NCI-H524 (cell line): ENCODE measurements at places on chromosomes 16 and 17.

DNA sequence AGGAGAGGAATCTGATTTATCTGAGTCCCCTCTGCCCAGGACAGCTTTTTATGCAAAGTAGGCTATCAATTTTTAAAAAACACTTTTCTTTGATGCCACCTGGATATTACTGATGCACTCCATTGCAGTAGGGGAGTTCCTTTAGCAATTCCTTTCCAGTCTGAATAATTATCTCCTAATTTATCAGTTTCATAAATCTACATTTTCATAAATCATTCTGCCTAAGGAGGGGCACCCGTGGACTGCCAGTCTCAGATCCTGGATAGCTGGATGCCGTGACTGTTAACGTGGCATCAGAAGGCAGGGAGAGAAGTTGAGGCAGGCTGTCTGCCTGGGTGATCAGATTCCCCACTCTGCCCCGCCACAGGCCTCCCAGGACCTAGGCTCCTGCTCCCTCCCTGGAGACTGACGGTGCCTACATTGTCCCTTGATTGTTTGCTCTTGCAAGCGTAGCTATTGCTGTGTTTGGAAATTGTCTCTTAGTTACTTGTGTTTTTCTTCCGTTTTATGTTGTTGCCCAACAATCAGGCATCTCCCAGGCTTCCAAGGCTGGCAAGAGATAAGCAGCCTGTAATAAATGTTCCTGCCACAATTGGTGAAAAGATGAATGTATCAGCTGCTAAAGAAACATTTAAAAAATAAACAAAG, 75.2 kb downstream of the KATNIP start:
- no peak for DNase-seq

- DNase-seq: no peak
Observed at GRCh38 chr17:82386255-82386831, 14.8 kb downstream of the UTS2R start.

DNA sequence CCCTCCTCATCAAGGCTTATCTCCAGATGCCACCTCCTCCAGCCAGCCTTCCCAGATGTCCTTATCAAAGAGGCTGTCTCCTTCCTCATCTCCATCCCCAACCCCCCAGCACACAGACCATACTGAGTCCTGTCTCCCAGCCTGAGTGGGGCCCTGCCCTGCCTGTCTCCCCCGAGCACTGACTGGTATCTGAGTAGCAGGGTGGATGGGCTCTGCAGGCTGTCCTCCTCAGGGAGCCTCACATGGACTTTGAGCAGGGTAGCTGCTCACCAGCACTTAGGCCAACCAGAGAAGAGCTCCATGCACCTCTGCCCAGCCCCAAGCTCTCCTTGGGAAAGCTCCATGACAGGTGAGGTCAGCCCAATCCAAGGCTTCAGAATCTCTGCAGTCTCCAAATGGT, 20.0 kb upstream of the ITGA3 start:
- DNase-seq: no peak

DNA sequence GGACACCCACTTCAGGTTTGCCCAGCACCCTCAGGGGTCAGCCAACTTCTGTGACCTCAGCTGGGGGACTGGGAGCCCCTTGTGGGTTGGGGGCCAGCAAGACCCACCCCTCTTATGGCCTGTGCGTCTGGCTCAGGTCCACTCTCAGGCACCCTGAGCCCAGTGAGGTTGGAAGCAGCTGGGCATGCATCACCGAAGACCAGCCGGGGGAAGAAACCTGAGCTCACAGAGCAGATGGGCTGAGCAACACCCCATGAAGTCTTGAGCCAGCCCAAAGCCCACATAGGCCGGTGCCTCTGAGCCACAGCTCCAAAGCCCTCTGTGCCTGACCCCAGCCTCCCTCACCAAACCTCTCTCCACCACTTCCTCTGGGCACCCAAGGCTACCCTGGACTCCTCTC, 166.7 kb downstream of the RBFOX3 start:
- peak; percentile 92 for DNase-seq

GRCh38 chr17:57808882-57809281, 41.0 kb downstream of the MRPS23 start:
- no peak for DNase-seq

DNA sequence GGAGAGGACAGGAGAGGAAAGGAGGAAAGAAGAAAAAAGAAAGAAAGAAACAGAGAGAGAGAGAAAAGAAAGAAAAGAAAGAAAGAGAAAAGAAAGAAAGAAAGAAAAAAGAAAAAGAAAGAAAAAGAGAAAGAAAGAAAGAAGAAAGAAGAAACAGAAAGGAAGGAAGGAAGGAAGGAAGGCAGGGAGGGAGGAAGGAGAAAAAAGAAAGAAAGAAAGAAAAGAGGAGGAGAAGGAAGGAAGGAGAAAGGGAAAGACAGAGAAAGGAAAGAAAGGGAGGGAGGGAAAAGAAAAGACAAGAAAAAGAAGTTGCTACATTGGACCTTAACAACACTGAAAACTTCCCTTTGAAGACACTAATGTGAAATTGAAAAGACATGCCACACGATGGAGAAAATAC, 56.6 kb upstream of the CCL2 start:
- no peak for DNase-seq

DNA sequence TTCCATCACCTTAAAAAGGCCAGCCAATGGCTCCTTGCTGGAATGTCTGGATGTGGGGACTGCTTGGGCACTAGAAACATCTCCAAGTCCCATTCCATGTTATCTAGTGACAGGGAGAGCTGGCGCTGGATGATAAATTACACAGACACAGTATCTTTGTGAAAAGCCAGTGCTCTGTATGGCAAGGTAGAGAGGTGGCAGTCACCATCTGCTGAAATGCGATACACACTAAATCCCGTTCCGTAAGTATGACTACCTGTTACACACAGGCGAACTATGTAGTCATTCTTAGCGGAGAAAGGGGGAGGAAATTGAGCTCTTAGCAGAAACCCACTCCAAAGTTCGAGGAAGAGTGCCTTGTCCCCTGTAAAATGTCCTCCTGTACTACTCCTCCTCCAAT, 81.0 kb upstream of the MYOCD start:
- no peak for DNase-seq

- DNase-seq: peak; percentile 47
Observed at GRCh38 chr16:85902366-85903155, 3.6 kb downstream of the IRF8 start.

DNA sequence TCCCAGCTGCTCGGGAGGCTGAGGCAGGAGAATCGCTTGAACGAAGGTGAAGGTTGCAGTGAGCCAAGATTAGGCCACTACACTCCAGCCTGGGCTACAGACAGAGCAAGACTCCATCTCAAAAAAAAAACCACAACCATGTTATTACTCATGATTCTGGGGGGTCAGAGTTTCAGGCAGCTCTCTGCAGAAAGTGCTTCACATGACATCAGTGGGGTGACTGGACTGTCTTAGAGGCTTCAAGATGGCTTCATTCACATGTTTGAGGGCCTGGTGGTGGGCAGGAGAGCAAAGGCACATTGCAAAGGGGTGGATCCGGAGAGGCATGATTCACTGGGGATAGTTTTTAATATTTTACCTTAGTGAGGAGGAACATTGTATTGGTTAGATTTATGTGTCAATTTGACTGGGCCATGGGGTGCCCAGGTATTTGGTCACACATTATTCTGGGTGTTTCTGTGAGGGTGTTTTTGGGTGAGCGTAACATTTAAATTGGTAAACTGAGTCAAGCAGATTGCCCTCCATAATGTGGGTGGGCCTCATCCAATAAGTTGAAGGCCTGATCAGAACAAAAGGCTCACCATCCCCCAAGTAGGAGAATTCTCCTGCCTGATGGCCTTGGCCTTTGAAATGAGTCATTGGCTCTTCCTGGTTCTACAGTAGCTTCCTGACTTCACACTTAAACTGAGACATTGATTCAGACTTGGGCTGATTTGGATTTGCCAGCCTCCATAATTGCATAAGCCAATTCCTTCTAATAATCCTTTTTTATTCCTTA, 109.8 kb downstream of the GOSR1 start:
- no peak for DNase-seq

DNA sequence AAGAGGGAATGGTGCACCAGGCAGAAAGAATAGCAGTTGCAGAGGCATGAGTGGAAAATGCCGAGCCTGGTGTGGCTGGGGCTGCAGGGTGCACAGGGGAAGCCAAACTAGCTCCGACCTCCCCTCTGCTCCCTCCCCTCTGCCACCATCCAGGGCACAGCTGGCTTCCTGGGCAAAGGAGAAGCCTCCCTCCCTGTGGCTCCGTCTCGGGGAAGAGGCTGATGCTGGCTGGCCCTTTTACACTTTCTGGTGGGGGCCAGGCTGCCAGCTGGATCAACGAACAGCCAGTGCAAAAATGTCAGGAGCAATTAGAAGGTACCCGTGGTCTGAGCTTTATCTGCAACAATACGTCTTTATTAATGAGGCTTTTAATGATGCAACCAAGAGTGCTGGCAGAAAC, 37.1 kb upstream of the KCNJ12 start:
- peak; percentile 20 for DNase-seq

GRCh38 chr17:12659500-12659899, 6.2 kb upstream of the MYOCD start:
- DNase-seq: no peak

GRCh38 chr17:77131904-77132303, 8.9 kb upstream of the SEC14L1 start:
- peak; percentile 37 for DNase-seq

GRCh38 chr17:77802811-77803220, 155.7 kb upstream of the TNRC6C start:
- DNase-seq: peak; percentile 99

- no peak for DNase-seq
Observed at GRCh38 chr16:68943961-68944360, 100.6 kb downstream of the TANGO6 start.

GRCh38 chr16:66389256-66390176, 23.0 kb downstream of the CDH5 start:
- no peak for DNase-seq

DNA sequence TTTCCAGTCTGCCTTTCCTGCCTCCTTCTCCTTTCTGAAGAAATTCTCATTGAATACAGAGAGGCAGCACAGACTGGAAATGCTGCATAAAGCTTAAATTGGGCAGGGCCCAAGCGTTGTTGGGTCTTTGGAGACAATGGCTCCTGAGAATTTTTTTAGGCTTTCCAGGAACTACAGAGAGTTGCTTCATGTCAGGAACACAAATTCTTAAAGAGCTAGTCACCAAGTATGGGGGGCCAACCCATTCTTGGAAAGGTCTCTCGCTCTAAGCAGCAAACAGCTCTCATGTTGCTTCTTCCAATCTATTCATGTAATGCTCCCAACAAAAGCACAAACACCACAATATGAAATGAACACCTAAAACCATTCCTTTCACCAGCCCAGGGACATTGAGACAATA, 6.9 kb downstream of the HNF1B start:
- no peak for DNase-seq

- DNase-seq: no peak
Observed at GRCh38 chr16:57787519-57787905, 14.8 kb downstream of the KIFC3 start.

DNA sequence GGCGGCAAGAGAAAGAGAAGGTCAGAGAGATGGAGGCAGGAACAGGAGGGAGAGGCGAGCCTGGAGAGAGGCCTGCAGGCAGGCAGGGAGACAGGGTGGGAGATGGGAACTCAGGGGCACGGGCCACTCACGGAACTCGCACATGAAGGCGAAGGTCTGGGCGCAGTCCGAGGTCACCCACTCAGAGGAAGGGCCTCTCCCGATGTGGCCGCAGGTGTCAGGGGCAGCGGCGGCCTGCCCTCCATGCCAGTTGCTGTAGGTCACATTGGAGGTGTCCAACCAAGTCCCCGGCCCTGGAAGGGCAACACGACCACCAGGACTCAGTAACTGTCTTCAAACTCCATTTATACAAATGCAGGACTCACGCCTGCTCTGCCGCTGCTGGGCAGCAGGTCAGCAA, 22.4 kb upstream of the BCO1 start:
- DNase-seq: no peak

DNA sequence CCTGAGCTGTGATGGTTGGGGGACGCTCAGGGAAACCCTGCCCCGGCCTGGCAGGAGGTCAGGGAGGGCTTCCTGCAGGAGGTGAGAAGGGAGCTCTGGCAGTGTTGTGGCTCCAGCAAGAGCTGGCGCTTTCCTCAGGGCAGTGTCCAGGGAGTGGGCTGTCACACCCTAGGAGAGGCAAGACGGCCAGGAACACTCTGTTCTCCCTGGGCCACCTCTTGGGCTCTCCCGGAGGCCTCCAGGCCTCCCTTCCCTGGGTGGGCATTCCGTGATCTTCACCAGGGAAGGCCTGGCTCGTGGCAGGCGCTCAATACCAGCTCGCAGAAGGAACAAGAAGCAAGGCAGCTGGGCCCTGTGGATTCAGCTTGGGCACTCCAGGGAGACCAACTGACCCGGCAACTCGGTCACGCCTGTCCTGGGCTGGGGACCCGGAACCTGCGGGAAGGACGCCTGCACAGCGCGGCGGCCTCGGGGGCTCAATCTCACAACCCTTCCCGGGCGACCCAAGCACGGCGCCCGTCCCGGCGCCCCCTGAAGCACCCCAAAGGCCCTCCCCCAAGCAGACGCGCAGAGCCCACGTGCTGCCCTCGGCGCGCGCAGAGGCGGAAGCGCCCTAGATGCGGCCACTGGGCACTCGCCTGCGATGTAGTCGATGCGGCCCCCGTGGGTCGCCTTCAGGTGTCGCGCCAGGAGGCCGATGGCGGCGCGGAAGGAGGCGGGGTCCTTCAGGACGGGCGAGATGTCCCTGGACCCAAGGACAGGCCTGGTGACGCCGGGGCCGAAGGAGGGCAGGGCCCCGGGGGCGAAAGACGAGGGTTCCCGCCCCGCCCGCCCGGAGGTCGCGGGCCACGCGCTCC, 588 bp downstream of the APRT start:
- peak; percentile 75 for DNase-seq

GRCh38 chr16:68756239-68756915, 19.3 kb downstream of the CDH1 start:
- no peak for DNase-seq

DNA sequence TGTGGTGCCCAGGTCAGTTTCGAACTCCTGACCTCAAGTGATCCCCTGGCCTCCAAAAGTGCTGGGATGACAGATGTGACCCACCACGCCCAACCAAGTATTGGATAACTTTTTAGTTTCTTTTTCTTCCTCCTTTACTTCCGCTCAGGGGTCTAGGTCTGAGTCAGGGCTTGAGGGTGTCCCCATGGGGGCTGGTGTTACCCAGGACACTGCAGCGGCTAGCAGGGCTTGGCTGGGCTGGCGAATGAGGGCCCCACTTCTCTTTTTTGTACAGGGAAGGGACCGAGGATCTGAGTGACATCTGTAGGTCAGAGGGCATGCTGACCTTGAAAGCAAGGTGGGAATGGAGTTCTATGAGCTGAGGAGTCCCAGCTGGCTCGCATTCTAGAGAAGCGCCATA, 24.9 kb downstream of the RAB11FIP3 start:
- DNase-seq: no peak

- DNase-seq: no peak
Observed at GRCh38 chr16:49608098-49608497, 234.5 kb downstream of the C16orf78 start.

- no peak for DNase-seq
Observed at GRCh38 chr16:79284766-79285165, 315.8 kb downstream of the MAF start.

- no peak for DNase-seq
Observed at GRCh38 chr17:34758316-34758715, 178.9 kb downstream of the TMEM132E start.

DNA sequence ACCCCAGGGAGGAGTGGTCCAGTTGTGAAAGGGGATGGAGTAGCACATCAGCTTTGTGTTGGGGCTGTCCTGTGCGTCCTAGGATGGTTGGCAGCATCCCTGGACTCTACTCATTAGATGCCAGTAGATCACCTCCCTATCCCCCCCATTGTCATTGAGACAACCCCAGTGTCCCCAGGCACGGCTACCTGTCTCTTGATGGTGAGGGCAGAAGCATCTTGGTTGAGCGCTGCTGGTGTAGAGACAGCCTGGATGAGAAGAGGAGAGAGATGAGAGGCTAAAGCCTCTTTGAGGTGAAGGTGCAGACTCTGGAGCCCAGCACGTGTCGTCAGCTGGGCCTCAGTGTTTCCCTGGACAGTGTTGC, 55.4 kb downstream of the TNFRSF13B start:
- no peak for DNase-seq
